Pancreas (tissue), 10 donors: ENCODE measurements at places on chromosomes 7 and 10. TPM values are rescaled to one million over a fixed set of nuclear protein-coding genes. Genes with fewer than 3 reads are reported as not detected.

ENKUR gene
- total RNA-seq = not detected

CPVL gene
- total RNA-seq = 6.9 TPM

GNAT3 gene
- total RNA-seq = not detected

AZGP1 gene
- 174 TPM for total RNA-seq

EXOC6 gene
- 9.9 TPM for total RNA-seq

OPN4 gene
- not detected for total RNA-seq

NXPH1 gene
- not detected for total RNA-seq

WDR86 gene
- 0.39 TPM for total RNA-seq

MOGAT3 gene
- total RNA-seq = not detected

PHKG1 gene
- 0.65 TPM for total RNA-seq

MEIG1 gene
- total RNA-seq = not detected

- no peak for DNase-seq
Measured at GRCh38 chr10:1240341-1240775, 184.2 kb downstream of the WDR37 start.

GRCh38 chr7:39691821-39692220 lies 68.4 kb downstream of the RALA start:
- DNase-seq = no peak

- no peak for DNase-seq
Measured at GRCh38 chr7:33959676-33960075, 54.3 kb downstream of the BMPER start.

DNA sequence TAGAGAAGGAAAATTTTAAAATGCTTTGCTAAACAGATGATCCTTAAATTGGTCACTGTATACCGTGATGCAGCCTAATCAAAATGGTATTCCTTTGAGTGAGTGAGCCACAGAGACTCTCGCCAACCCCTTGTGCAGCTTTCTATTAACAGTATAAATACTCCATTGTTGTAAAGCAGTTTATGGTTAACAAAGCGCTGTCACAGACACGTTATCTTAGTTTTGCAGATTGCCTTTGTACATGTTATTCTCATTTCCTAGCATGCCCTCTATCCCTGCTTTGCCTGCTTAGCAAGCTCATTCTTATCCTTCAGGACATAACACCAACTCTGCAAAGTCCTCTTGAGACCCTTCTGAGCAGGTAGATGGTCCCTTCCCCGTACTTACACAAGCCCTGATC lies 694.4 kb downstream of the AUTS2 start:
- DNase-seq = no peak

DNA sequence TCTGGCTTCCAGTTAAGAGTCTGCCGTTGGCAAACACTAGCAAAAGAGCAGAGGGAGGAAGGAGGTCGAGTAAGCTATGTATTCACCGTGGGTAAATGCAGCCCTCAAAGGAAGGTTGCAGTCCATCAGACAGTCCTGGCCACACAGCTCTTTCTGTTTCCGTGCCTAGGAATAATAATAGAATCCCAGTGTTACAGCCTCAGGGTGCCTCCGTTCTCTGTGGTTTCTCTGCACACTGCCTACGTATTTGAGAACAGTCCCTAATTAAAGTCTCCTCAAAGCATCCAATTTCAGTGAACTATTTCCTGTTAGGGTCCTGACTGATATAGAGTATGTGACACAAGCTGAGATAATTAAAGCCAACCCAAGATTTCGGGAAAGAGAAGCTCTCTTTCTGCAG lies 176.7 kb downstream of the GPAM start:
- no peak for DNase-seq

- DNase-seq = no peak
Measured at GRCh38 chr7:149794661-149795060, 21.3 kb upstream of the ZNF467 start.

- DNase-seq = no peak
Measured at GRCh38 chr10:110431659-110432058, 66.0 kb upstream of the DUSP5 start.

DNA sequence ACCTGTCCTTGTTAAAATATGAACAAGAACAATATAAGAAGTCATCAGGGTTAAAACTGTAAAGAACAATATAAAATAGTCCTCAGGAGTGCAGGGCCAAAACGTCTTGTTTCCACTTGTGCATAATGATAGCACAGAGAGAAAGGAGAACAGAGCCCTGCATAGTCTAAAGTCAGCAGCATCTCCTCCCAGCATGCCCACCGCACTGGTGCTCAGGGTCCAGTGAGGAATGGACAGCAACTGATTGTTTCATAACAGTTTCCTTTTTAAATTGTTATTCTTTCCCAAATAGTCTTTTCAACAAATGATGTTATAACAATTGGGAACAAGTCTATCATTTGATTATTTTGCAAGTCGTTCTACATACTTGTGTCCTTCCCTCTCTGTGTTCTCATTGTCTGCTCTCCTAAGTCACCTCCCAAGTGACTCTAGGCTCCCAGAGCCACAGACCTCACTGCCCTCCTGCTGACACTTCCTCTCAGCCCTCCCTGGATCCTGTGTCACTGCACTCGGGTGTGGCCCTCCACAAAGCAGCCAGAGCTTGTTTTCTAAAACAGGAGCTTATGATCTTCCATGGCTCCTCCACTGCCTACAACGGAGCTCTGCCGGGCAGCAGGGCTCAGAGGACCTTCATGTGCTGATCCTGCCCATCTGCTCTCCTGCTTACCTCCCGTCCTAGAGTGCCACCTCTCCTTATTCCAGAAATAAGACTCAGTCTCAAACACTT lies 27.6 kb downstream of the COBL start:
- no peak for DNase-seq

DNA sequence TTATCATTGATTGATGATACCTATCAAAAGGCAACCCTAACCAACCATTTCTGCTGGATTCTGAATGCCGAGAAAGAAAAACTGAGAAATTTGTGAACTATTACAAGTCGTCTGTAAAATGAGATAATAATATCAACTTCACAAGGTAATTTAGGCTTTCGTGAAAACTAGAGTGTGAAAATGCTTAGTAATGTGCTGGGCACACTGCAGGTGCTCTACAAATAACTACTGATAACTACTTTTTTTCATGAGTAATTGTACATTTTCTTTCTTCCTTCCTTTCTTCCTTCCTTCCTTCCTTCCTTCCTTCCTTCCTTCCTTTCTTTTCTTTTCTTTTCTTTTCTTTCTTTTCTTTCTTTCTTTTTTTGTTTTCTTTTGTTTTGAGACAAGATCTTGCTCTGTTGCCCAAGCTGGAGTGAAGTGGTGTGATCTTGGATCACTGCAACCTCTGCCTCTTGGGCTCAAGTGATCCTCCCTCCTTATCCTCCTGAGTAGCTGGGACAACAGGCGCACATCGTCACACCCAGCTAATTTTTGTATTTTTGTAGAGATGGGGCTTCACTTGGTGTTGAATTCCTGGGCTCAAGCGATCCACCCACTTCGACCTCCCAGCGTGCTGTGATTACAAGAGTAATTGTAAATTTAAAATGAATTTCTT lies 42.9 kb downstream of the BMPR1A start:
- no peak for DNase-seq

DNA sequence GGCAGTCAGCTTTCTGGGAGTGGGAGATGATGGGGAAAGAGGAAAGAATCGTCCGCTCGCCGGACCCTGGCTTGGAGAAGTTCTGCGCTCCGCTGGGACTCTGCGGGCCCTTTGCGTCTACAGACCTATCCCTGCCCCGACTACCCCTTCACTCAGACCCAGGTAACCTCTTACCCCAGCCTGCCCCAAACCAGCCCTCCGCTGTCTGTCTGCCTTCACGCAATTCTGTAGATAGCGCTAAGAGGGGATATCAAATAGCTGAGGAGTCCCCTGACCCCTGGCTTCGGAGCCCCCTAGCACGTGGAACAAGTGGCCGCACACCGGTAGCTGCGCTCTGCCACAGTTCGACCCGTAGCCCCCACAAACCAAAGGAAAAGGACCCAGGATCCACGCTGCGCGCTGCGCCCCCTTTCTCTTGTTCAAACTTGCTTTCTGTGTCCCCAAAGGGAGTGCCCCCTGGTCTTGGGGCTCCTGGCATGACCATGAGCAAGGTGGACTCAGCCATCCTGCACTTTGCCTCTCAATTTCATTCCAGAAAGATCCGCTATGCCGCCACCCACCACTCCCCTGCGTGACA lies 7.0 kb downstream of the HOXA4 start:
- no peak for DNase-seq

DNA sequence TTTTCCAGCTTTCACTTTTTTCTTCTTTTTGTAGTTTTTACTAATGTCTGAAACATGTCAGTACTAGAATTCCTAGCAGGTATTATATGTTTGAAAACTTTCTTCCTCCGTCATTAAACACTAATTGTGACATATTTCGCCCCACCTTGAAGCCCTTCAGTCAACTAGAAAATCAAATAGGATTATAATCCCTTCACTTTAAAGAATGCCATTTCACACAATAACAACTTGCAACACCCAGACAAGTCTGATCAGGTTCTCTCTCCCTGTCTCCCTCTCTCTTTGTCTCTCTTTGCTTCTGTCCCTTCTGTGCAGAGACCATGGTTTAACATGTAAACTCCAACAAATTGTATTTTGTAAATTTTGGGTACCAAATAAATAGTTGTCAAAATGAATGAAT lies 373.5 kb downstream of the SEMA3D start:
- DNase-seq = no peak

GRCh38 chr7:155355745-155356144 lies 58.1 kb downstream of the INSIG1 start:
- no peak for DNase-seq
